ENCODE measurements at places on chromosomes 7 and 10. TPM values are rescaled to one million over a fixed set of nuclear protein-coding genes. Genes with fewer than 3 reads are reported as not detected.

The RBM20 gene
- total RNA-seq: 2.0 TPM

The SPOCK2 gene
- total RNA-seq: 79.7 TPM

The TUBAL3 gene
- not detected for total RNA-seq

The SORBS1 gene
- total RNA-seq: 129 TPM

The GRID2IP gene
- total RNA-seq: 0.30 TPM

The SYNPO2L gene
- not detected for total RNA-seq

The HECW1 gene
- total RNA-seq: 10.7 TPM

The SCIN gene
- 7.5 TPM for total RNA-seq

The CASTOR2 gene
- 21.0 TPM for total RNA-seq

The MYOZ1 gene
- 1.6 TPM for total RNA-seq

The EPDR1 gene
- 26.2 TPM for total RNA-seq

The ZNF138 gene
- 48.3 TPM for total RNA-seq

- H3K27ac ChIP-seq: no peak overlapping the region
- no peak for DNase-seq
These were observed 60.4 kb downstream of the VIPR2 start for GRCh38 chr7:159084069-159084801.

- H3K4me3 ChIP-seq: no peak overlapping the region
- peaks cover 15% of the 10 kb centered on the region for H3K4me1 ChIP-seq
- DNase-seq: no peak
- H3K36me3 ChIP-seq: peaks cover 29% of the 10 kb centered on the region
- H3K27me3 ChIP-seq: no peaks in the 10 kb centered on the region
These were observed 105.1 kb downstream of the INPP5A start for GRCh38 chr10:132642732-132643008.

DNA sequence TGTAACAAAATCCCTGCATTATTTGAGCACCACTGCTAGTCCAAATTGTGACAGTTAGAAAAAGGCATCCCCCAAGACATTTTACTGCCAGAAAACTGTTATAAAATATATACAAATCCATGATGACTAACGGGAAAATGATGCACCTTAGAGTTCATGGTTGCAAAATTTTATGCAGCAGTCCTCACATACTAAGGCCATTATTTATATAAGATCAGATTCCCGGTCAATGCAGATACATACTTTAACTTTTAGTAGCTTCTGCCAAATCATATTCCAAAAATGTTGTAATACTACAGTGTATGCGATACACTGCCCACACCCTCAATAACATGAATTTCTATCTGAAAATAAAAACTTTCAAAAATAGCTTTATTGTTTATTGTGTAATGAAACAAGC, 239.9 kb upstream of the ZNF32 start:
- H3K4me1 ChIP-seq: no peaks in the 10 kb centered on the region
- H3K27me3 ChIP-seq: no peaks in the 10 kb centered on the region
- no peaks in the 10 kb centered on the region for H3K36me3 ChIP-seq
- no peak for DNase-seq
- H3K27ac ChIP-seq: no peak overlapping the region

GRCh38 chr10:129922598-129923123, 41.4 kb downstream of the EBF3 start:
- DNase-seq: no peak
- H3K27me3 ChIP-seq: no peaks in the 10 kb centered on the region
- H3K4me3 ChIP-seq: no peak overlapping the region
- H3K27ac ChIP-seq: no peak overlapping the region
- peaks cover 34% of the 10 kb centered on the region for H3K4me1 ChIP-seq

DNA sequence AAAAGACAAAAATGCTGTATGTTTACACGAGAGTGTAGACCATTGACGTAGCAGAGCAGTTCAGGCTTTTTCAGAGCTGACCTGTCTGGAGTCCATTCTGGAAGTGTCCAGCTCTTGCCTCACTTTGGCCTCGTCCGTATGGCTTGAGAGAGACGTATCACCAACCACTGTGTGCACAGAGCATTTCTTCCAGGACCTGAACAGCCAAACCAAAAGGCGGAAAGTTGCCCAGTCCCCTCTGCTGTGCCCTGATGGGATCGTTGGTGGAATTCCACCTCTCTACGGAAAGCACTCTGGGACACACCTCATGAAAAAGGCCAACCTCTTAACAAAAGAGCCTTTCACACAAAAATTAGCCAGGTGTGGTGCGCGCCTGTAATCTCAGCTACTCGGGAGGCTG, 184.7 kb upstream of the SH2B2 start:
- no peak for DNase-seq
- H3K4me1 ChIP-seq: peaks cover 10% of the 10 kb centered on the region
- H3K4me3 ChIP-seq: no peak overlapping the region
- H3K36me3 ChIP-seq: peaks cover 40% of the 10 kb centered on the region
- H3K27me3 ChIP-seq: no peaks in the 10 kb centered on the region

DNA sequence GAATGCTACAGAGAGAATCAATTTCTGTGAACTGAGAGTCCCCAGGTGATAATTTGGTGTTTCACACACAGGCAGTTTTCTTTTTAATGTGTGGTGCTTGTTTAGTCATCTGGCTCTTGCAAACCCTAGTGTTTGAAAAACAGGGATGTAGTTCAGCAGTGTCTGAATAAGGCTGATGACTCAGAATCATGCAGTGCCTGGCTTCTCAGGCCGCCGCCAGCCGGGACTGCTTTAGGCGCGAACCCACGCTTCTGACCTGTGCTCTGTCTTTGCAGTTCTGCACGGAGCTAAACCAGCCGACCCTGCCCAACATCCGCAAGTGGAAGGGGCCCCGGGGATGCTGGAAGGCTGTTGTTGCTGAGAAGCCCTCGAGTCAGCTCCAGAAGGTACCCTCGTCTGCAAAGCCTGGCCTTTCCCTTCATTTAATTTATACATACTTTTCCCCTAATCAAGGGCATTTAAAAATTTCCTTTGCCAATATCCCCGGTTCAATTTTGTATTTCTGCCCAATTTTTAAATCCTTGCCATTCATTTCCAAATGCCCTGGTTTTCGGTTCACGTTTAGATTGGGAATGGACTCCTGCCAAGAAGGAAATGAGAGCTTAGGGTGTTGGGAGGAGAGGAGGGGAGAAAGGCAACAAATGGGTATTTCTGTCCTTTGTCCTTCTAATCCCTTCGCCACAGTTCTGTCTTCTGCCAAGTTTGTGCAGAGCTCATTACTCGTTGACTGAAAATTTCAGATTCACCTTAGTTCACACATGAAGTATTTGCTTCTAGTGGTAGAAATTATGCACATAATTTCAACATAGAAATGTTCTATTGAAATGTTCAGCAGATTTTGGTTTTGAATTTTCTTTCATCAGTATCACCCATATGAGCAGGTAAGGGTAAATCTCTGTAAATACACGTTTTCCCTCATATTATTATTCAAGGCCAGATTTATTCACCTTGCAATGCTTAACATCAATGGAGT, 108.5 kb upstream of the ANLN start:
- no peak for DNase-seq
- H3K27ac ChIP-seq: peak overlapping the region; percentile 67
- no peaks in the 10 kb centered on the region for H3K27me3 ChIP-seq
- H3K4me1 ChIP-seq: peaks cover 70% of the 10 kb centered on the region
- H3K36me3 ChIP-seq: peaks cover 17% of the 10 kb centered on the region

DNA sequence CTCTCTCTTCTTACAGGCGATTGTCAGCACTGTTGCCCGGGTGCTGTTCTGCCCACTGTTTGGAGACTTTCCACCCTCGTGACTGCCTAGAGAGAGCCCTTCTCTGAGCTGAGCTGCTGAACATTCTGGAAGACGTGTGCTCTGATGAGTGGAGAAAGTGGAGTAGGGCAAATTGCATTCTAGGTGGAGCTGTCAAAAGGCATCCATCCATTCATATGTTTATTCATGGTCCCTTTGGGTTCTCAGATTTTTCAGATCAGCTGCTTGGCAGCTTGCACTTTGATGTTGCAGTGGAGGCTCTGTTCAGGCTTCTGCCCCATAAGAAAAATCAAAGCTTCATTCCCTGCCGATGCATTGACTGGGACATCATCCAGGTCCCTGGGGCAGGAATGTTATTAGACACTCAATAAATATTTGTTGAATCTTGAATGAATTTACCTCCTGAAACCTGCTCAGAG, 120.7 kb upstream of the EEPD1 start:
- no peaks in the 10 kb centered on the region for H3K36me3 ChIP-seq
- peak; percentile 78 for DNase-seq
- no peaks in the 10 kb centered on the region for H3K27me3 ChIP-seq
- no peak overlapping the region for H3K4me3 ChIP-seq

- H3K36me3 ChIP-seq: no peaks in the 10 kb centered on the region
- H3K4me1 ChIP-seq: peaks cover 10% of the 10 kb centered on the region
- no peaks in the 10 kb centered on the region for H3K27me3 ChIP-seq
- peak; percentile 75 for DNase-seq
- no peak overlapping the region for H3K27ac ChIP-seq
These were observed 45.8 kb upstream of the WIPI2 start for GRCh38 chr7:5143935-5144903.

- DNase-seq: no peak
- no peak overlapping the region for H3K4me3 ChIP-seq
- H3K4me1 ChIP-seq: no peaks in the 10 kb centered on the region
These were observed 56.6 kb downstream of the MKX start for GRCh38 chr10:27688991-27689390.

GRCh38 chr7:73829921-73830680, 695 bp upstream of the CLDN4 start:
- H3K27ac ChIP-seq: no peak overlapping the region
- DNase-seq: no peak
- peaks cover 2% of the 10 kb centered on the region for H3K36me3 ChIP-seq
- H3K4me1 ChIP-seq: peaks cover 11% of the 10 kb centered on the region
- peaks cover 10% of the 10 kb centered on the region for H3K27me3 ChIP-seq

DNA sequence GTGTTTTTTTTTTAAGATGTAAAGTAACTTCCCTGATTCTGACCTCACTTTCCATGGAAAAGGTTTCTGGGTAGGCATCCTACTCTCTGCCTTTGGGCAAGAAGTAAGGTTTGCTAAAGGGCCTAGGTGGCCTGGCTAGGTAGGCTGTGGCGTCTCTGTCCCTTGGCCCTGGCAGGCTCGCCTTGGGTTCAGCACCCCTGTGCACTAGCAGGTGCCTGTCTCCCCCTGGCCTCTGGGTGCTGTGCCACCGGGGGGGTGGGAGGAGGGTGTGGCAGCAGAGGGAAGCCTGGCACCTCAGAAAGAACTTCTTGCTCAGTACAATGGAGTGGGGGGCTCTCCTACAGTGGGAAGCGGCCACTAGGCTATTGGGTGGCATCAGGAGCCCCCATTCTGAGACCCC, 14.0 kb downstream of the TECPR1 start:
- H3K4me3 ChIP-seq: no peak overlapping the region
- peaks cover 93% of the 10 kb centered on the region for H3K36me3 ChIP-seq
- no peak for DNase-seq

GRCh38 chr7:964401-965231, 10.1 kb upstream of the ADAP1 start:
- peaks cover 15% of the 10 kb centered on the region for H3K4me1 ChIP-seq
- H3K27ac ChIP-seq: no peak overlapping the region
- DNase-seq: no peak

DNA sequence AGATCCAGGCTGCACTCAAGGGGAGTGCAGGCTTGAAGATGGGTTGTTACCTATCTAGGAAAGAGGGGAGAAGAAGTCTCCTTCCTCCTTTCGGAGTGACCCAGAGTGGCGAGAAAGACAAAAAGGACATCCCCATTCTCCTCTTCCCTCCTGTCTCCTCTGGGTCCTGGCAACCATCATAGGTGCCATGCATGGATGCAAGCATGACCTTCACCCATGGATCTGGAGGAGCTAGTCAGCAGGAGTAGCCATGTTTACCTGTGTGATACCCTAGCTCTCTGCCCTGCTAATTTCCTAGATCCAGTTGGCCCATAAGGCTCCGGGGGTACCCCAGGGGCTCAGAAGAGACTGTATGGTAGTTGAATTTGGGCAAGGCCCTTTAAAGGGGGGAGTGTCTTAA, 17.2 kb upstream of the CROT start:
- no peaks in the 10 kb centered on the region for H3K27me3 ChIP-seq
- peaks cover 2% of the 10 kb centered on the region for H3K36me3 ChIP-seq
- no peak overlapping the region for H3K27ac ChIP-seq
- no peak for DNase-seq

DNA sequence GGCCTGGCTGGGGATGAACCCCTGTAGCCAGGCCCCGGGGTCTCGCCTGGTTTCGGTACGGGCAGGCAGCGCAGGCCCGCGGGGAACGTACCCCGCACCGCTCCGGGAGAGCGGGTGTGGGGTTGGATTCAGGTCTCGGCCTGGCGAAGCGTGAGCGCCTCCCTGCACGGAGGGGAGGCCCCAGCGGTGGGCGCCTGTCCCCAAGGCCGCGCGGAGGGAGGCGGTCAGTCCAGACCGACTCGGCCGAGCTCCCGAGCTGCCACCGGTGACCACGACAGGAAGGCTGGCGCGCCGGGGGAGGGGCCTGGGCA, 378 bp upstream of the INPP5F start:
- H3K27me3 ChIP-seq: no peaks in the 10 kb centered on the region
- no peak for DNase-seq
- peaks cover 17% of the 10 kb centered on the region for H3K4me1 ChIP-seq
- H3K27ac ChIP-seq: peak overlapping the region; percentile 91

DNA sequence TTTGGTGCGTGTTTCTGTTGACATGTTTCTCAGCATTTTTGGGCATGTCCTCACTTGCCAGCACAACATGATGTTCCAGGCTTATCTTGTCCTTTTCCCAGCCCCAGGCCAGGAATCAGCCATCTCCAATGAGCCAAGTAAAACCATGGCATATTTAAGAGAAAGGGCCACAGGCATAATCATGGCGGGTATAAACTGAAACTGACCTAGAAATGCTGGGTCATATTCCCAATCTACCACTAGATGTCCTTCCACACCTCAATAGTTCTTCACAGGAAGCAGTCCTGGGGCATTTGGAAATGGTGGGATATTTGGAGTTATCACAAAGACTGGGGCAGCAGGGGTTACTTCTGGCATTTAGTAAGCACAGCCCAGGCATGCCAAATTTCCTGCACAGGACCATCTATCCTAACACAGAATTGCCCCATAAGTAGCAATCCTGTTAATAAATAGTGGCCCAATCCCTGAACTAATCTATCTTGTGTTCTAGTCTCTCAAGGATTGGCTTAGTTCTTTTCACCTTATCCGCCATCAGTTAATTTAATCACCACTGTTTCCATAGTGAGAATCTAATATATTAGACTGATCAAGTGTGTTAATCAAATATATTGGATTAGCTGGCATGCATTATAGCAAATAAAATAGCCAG, 101.6 kb downstream of the NPSR1 start:
- no peak for DNase-seq
- no peaks in the 10 kb centered on the region for H3K27me3 ChIP-seq
- peaks cover 2% of the 10 kb centered on the region for H3K4me1 ChIP-seq
- H3K4me3 ChIP-seq: no peak overlapping the region
- no peak overlapping the region for H3K27ac ChIP-seq

- no peaks in the 10 kb centered on the region for H3K4me1 ChIP-seq
- no peak for DNase-seq
- H3K4me3 ChIP-seq: no peak overlapping the region
- H3K36me3 ChIP-seq: no peaks in the 10 kb centered on the region
- H3K27ac ChIP-seq: no peak overlapping the region
These were observed 27.0 kb upstream of the ZPBP start for GRCh38 chr7:50119815-50120637.

- H3K4me3 ChIP-seq: no peak overlapping the region
- no peak overlapping the region for H3K27ac ChIP-seq
- no peaks in the 10 kb centered on the region for H3K4me1 ChIP-seq
- no peaks in the 10 kb centered on the region for H3K36me3 ChIP-seq
- no peaks in the 10 kb centered on the region for H3K27me3 ChIP-seq
These were observed 142.3 kb upstream of the BET1 start for GRCh38 chr7:94146408-94146807.

GRCh38 chr7:88597941-88598425, 161.5 kb upstream of the ZNF804B start:
- no peaks in the 10 kb centered on the region for H3K36me3 ChIP-seq
- no peaks in the 10 kb centered on the region for H3K4me1 ChIP-seq
- H3K27me3 ChIP-seq: no peaks in the 10 kb centered on the region
- no peak for DNase-seq
- H3K27ac ChIP-seq: no peak overlapping the region

- no peaks in the 10 kb centered on the region for H3K27me3 ChIP-seq
- no peaks in the 10 kb centered on the region for H3K36me3 ChIP-seq
- H3K4me1 ChIP-seq: no peaks in the 10 kb centered on the region
- H3K27ac ChIP-seq: no peak overlapping the region
These were observed 20.5 kb downstream of the GSAP start for GRCh38 chr7:77395626-77396025.

Data from spinal cord (tissue), 10 donors.